Bone marrow (tissue), 2 donors: ENCODE measurements at places on chromosomes 6 and 20.

DNA sequence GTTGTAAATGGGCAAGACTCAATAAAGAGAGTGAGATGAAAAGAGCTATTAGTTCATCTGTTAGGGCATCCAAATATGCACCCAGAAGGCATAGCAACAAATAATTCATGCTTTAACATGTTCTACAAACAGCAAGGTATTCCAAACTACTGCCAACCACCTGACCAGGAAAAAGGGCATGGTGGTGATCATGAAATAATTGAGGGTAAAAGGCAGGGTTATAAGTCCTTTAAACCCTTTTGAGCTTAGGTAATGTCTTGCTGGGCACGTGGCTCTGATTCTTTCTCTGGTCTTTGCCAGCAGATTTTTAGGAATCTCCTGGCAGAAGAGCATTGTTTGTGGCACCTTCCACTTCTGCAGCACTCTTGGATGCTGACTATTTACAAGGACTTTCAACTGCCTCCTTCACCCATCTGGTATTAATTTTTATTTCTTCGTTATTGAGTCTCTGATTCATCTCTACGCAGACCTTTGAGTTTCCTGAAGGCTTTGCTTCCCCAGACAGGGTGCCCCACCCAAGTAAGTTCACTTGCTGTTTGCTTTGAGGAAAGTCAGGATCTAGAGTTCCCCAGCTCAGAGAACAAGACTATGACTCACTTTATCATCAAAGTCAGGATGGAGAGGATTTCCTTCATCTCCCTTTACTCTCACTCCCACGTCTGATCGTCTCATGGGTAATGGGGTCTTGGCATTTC is 83.4 kb upstream of the NEDD9 start:
- DNase-seq: peak; percentile 49

GRCh38 chr6:32622545-32623401 is 14.4 kb upstream of the HLA-DQA1 start:
- peak; percentile 80 for DNase-seq

GRCh38 chr20:33301192-33301930 is 18.3 kb downstream of the BPIFB1 start:
- DNase-seq: no peak

DNA sequence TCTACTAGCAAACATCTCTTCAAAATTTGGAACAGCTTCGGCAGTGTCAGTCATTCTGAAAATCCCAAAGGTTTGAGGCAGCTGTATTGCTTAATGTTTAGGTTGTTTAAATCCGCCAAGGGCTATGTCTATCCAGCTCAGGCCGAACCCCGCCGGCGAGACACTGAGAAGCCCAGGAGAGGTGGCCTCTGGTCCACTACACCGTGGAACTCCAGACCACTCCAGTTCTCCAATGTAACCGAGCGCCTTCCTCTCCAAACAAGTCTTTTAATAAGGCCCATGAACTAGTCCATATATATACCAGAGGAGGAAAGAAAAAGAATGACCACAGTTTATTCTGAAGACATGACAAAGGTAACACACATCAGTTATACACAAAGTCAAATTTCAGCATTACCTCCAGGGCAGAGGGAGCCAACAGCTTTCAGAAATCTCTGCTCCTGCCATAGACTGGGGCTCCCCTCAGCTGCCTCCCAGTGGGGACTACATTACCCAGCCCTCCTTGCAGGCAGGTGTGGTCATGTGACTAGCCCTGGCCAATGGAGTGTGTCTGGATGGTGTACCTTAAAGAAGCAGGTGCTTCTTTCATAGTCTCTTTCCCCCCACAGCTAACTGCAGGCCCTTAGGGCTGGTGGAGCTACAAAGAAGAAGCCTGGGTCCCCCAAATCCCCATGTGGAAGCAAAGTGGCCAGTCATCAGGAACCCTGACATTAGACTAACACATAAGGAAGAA is at the start of gene RAMACL:
RAMACL (minus strand) TSS at position 255 of the 733 bp plus-strand sequence; CDS start at position 54, 201 bp downstream.
- no peak for DNase-seq

DNA sequence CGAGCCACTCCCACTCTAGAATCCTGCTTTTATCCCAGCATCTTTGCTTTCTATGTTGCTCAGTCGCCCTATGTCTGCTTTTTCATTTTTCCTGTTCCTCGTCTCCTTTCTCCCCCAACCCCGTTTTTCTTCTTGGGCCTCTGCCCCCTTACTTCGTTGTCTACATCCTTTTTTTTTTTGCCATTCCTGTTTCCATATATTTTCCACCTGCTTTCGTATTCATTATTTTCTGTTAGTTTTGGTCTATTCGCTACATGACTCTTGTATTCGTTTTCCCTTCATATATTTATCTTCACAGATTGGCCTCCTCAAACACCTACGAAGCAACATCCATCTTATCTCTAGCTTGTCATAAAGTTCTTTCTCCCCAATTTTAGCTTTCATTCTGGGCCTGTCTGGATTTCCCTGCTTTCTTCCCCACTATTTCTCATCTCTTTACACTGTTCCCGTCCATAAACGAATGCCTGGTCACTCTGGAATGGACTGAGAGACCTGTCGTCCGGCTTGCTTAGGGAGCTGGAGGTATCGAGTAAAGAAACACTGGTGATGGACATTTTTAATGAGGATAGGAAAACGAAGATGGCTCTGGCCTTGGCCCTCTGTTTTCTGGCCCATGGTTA is 915 bp downstream of the PRRC2A start:
- no peak for DNase-seq

GRCh38 chr6:90139272-90139817 is 157.3 kb downstream of the BACH2 start:
- no peak for DNase-seq

GRCh38 chr6:164048840-164049516 is 634.5 kb downstream of the QKI start:
- no peak for DNase-seq

GRCh38 chr6:166318649-166319600 is 10.7 kb upstream of the PRR18 start:
- no peak for DNase-seq

- DNase-seq: no peak
Observed at GRCh38 chr20:38181971-38182370, 16.9 kb upstream of the TGM2 start.

GRCh38 chr20:50559856-50560638 is 49.9 kb downstream of the PTPN1 start:
- DNase-seq: no peak

GRCh38 chr6:20334334-20334733 is 67.3 kb upstream of the E2F3 start:
- no peak for DNase-seq

GRCh38 chr6:14412026-14412425 is 294.5 kb downstream of the CD83 start:
- DNase-seq: no peak

DNA sequence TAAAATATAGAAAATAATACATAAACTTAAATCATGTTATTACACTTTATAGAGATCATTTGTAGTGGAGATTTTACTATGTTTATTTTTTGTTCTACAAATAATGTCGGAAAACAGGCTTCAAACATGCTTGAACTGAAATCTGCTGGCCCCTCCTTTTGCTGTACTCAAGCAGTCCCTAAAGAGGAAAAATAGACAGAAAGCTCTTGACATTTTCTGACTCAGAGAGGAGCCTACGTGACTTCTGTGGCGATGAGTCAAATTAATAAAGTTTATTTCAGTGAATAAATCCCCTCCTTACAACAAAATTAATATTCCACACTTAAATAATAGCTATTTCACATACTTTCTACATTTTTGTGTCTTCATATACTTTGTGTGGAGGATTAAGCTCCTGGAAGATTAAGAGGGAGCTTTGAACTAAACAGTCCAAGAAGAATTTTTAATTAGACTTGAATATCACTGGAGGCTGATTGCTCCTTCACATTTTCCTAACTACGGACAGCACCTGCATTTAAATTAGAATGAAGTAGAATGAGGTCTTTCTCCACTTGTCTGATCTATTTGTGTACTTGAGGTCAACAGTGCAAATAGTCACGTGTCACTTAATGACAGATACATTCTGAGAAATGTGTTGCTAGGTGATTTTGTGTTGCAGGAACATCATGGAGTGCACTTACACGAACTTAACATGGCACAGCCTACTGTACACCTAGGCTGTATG is 1.7 kb upstream of the TREM1 start:
- DNase-seq: no peak
